Cerebellar nuclear complex (tissue), 1 donor: ENCODE measurements at places on chromosomes 4 and X.

- no peak for DNase-seq
Observed at GRCh38 chrX:135393051-135393450, 28.7 kb upstream of the SMIM10L2A start.

DNA sequence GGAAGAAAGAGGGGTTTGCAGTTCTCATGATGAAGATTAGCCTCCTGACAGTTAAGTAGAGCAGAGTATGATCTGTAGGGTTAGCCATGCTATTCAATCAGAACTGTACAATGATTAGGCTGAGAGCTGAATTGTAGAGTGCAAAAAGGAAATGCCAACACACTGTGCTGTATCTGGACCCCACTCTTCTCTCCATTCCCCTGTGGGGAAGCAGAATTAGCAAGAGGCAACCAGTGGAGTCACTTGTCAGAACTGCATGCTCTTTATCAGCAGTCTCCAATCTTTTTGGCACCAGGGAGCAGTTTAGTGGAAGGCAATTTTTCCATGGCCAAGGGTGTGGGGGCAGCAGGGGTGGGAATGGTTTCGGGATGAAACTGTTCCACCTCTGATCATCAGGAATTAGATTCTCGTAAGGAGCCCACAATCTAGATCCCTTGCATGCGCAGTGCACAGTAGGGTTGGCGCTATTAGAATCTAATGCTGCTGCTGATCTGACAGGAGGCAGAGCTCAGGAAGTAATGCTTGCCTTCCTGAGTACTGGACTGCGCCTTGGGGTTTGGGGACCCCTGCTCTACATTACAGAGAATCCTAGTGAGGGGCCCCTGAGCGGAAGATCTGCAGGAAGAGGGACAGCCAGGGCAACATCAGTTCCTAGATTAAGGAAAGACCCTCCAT lies 19.4 kb downstream of the TBC1D9 start:
- no peak for DNase-seq

GRCh38 chrX:68490644-68491043 lies 8.2 kb upstream of the YIPF6 start:
- DNase-seq, result no peak

- DNase-seq, result no peak
Observed at GRCh38 chr4:145554691-145555090, 64.5 kb upstream of the MMAA start.

DNA sequence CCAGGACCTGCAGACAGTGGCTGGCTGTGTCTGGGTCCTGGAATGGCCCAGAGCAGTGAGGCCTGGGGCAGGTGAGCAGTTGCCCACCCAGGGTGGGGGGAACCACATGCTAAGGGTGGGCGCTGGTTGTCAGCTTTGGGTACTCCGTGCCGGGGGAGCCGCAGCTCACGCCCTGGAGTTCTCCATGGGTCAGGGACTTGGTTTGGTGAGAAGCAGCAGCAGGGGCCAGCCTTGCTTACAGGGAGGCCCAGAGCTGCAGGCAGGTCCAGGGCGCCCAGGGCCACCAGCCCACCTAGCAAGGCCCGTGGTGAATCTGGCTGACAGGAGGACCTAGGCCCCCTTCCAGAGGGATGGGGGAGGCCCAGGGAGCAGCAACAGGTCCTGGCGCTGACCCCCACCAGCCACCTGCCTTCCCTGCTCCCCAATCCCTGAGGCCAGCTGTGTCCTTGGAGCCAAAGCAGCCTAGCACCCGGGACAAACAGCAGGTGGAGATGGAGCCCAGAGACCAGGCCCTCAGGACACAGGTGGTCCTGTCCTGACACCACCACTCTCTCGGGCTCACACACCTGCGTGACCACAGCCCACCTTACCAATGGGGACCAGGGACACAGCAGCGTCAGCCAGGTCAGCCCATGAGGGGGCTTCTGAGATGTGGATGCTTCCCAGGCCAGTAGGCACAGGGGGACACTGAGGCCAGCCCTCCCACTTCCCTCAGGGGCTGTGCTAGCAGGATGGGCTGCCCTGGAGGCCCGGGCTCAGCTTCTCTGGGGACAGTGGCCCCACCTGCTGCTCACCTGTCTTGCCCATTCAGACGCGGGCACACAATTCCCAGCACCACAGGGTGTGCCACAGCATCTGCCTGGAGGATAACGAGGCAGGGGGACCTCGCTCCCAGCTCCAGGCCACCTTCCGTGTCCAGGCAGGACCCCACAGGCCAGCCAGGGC lies 3.5 kb downstream of the MXD4 start:
- no peak for DNase-seq

- no peak for DNase-seq
Observed at GRCh38 chr4:127558088-127558487, 74.7 kb upstream of the INTU start.

GRCh38 chrX:48911412-48912182 lies at the start of gene SLC35A2:
TSS of gene SLC35A2 (minus strand) at chrX:48911646. CDS start at chrX:48911636, 10 bp downstream.
- DNase-seq, result peak; percentile 56

- DNase-seq, result no peak
Observed at GRCh38 chr4:141543706-141544105, 92.7 kb upstream of the IL15 start.

DNA sequence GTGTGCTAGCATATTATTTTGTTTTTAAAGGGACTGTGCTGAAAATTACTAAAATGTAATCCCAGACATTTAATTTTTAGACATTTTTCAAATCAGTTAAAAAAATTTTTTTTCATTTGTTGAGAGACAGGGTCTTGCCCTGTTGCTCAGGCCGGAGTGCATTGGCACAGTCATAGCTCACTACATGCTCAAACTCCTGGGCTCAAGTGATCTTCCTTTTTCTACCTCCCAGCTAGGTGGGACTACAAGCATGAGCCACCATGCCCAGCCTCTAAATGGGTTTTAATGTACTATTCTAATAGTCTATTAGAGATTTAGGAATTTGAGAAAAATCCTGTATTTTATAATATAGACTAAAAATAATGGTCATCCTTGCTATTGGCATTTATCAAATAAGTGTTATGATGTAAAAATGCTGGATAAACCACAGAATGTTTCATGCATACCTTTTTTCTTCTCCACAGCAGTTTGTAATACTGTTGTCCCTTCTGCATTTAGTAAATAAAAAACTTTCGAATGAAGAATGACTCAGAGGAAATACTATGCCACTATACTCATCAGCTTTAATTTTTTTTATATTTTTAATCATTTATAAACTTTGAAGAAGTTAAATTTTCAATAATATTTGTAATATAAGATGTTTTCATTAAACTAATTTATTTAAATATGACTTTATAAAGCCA lies 29.9 kb downstream of the CPEB2 start:
- DNase-seq, result no peak

DNA sequence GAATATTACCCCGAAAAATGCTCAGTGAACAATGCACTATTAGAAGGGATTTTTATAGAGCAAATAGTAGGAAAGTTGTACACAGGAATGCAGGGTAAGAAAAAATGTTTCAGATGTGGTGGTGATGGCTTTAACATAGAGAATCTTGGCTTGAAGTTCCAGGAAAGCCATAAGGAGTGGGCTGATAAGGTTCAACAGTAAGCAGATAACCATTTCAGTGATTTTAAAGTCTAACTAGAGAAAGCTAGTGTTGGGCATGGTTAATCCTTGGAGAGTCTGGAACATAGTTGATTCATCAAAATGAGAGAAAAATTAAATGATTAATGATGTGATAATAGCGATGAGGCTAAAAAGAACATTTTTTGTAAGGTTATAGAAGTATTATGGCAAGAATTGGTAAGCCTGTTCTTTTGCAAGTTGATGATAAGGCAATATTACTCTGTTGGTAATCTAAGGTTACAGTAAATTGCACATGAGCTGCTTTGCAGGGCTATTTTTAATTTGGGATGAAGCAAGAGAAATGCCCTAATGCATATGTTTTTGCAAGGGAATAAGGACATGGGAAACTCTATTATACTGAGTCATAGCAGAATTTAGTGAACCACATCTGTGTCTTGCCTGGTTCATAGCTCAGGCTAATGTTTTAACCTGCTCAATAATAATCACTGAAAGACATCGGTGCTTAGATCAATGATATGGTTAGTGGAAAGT lies 44.3 kb downstream of the GALNTL6 start:
- DNase-seq, result no peak

- DNase-seq, result no peak
Observed at GRCh38 chr4:69984030-69984443, 11.7 kb upstream of the STATH start.

GRCh38 chr4:73252001-73252400 lies 6.6 kb downstream of the ANKRD17 start:
- DNase-seq, result no peak

GRCh38 chr4:181971411-181971810 lies 271.8 kb upstream of the TENM3 start:
- no peak for DNase-seq

GRCh38 chr4:182225257-182225852 lies 17.8 kb upstream of the TENM3 start:
- no peak for DNase-seq

GRCh38 chr4:162684998-162685397 lies 481.7 kb downstream of the NAF1 start:
- DNase-seq, result no peak

DNA sequence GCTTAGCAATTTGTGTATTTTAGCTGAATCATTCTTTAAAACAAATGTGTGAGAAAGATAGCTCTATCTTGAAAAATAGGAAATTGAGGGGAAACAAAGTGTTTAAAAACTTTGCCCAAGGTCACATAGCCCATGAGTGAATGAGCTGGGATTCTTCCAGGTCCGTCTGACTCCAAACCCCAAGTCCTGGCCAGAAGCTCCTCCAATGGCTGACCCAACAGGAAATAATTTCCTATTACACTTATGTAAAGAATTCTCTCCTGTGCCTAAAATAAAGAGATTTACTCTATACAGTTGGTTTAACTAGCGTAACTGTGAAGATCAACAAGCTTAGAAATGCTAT lies 287.6 kb downstream of the ARHGAP24 start:
- no peak for DNase-seq

DNA sequence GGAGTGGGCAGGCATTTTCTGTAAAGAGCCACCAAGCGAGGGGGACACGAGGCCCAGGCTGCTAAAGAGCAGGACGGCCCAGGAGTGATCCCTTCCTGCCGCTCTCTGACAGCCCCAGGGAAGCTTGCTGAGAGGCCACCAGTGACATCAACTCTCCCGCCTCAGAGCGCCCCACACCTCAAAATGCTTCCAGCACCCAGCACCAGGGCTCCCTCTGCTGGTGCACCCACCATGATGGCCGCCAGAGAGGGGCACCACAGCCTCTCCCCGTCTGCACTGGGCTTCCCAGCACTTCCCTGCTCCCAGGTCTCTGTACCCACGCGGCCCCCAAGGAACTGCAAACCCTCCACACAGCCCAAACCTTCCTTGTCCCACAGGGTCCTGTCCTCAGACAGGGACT lies 40.4 kb downstream of the GAK start:
- no peak for DNase-seq

GRCh38 chrX:19642241-19643109 lies 127.2 kb upstream of the MAP3K15 start:
- DNase-seq, result no peak

- DNase-seq, result no peak
Observed at GRCh38 chr4:160362478-160362877, 1259.6 kb downstream of the RAPGEF2 start.

DNA sequence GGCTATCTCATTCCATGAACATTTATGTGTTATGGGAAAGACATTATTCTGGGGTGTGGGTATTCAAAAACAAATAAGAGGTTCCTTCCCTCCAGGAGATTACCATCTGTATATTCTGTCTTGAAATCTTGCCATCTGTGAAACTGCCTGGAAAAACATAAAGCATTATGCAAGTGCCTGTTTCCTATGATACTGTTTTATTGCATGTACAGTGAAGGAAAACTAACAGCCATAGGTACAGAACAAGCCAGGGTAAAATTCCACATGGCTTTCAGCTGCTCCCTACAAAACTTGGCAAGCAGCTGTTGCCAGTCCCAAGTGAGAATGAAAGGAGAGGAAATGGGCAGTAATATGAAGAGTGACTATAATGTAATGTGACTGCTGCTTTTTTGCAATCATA lies 136.0 kb downstream of the GUCY2F start:
- DNase-seq, result no peak

GRCh38 chrX:16733013-16733412 lies 13.6 kb downstream of the SYAP1 start:
- no peak for DNase-seq

DNA sequence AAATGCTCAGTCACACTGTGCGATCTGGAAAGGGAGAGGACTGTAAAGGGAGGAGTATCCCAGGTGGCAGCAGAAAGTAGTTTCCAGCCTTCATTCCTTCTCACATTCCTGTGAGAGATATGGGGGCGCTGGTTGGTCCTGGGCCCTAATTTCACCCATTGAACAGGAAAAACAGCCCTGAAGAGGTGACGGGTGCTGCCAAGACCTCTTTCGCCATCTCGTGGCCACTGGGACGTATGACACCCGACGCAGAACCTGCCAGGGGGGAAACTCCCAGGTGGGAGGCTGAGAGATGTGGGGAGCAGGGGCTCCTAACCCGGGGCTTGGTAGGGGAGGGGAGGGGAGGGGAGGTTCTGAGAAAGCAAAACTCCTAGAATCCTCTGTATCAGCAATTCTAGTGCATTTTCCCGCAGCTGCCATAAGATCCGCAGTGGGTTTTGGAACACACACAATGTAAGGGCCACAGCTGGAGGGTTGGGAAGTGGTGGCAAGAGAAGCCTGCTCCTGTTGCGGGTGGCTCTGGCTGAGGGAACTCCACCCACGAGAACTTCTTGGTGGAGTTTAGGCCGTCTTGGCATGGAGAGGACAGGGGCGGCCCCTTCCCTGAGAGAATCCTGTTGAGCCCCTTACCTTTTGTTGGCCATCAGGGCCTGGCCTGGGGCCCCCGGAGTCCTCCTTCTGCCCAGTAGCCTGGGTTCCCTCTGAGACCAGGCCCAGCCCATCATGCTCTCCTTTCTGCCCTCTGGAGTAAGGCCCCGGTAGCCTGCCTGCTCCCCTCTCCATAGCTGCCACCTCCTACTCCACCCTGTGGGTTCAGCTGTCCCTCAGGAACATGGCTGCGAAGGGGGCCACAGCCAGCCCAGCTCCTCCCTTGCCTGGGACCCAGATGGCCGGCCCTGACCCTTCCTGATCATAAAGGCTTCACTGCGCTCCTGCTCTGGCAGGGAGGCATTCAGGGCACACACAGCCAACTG lies 134.1 kb downstream of the OR13H1 start:
- no peak for DNase-seq
